T-helper 9 cell (primary cell): ENCODE measurements at places on chromosomes 7 and 10.

DNA sequence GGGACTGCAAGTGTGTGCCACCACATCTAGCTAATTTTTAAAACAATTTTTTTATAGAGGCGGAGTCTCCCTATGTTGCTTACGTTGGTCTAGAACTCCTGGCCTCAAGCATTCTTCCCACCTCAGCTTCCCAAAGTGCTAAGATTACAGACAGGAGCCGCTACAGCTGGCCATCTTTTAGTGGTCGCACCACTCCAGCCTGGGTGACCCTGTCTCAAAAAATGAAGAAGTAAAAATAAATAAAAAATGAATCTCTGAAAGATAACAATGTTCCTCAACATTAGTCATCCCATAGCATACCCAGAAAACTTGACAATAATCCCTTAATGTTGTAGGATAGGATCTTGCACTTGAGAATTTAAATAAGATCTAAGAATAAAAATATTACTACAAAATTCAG, 18.2 kb downstream of the WBP1L start:
- DNase-seq: no peak

- DNase-seq: no peak
Observed at GRCh38 chr10:131425752-131426533, 114.4 kb upstream of the TCERG1L start.

- DNase-seq: no peak
Observed at GRCh38 chr7:22859641-22860290, 37.1 kb upstream of the TOMM7 start.

- DNase-seq: no peak
Observed at GRCh38 chr7:152869041-152869676, 109.6 kb downstream of the ACTR3B start.

GRCh38 chr7:23072922-23073321, 32.7 kb upstream of the KLHL7 start:
- DNase-seq: no peak

DNA sequence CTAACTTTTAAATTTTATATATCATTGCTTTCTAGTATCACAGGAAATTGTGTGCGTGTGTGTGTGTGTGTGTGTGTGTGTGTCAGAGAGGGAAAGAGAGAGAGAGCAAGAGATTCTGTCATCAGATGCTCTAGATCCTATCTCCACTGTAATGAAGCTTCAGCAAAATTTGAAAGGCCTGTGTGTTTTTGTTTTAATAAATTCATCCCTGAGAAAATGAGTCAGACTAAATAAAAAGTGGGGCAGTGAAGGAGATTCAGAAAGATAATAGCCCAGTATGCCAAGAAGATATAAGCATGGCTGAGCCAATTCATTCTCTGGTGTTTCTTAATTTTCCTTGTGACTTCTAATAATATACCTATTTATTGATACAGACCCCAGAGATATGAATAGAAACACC, 184.2 kb upstream of the TMEM196 start:
- no peak for DNase-seq

- no peak for DNase-seq
Observed at GRCh38 chr10:58513188-58514110, 777 bp downstream of the BICC1 start.

GRCh38 chr10:127565583-127565982, 16.5 kb downstream of the NPS start:
- DNase-seq: no peak
